ENCODE measurements at places on chromosomes 6 and 20. TPM values are rescaled to one million over a fixed set of nuclear protein-coding genes. Genes with fewer than 3 reads are reported as not detected.

- no peak for DNase-seq
Observed at GRCh38 chr6:16947375-16948015, 154.4 kb upstream of the STMND1 start.

GRCh38 chr6:11718031-11718430, 60.6 kb downstream of the ADTRP start:
- DNase-seq: no peak

DNA sequence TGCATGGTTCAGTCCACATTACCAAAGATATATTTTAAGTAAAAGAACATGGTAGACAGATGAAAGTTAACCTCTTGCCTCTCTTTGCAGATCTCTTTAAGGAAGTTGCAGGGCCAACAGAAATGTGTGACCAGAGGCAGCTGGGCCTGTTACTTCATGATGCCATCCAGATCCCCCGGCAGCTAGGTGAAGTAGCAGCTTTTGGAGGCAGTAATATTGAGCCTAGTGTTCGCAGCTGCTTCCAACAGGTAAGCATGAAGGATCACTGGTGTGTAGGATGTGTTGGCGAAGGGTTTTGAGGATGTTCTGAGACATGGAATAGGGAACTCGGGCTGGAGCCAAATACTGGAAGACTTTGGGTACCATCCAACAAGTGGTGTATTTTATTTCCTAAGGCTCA, 508.6 kb downstream of the UTRN start:
- DNase-seq: no peak

- DNase-seq: peak; percentile 70
Observed at GRCh38 chr6:33213166-33213988, 5.1 kb downstream of the RING1 start.

DNA sequence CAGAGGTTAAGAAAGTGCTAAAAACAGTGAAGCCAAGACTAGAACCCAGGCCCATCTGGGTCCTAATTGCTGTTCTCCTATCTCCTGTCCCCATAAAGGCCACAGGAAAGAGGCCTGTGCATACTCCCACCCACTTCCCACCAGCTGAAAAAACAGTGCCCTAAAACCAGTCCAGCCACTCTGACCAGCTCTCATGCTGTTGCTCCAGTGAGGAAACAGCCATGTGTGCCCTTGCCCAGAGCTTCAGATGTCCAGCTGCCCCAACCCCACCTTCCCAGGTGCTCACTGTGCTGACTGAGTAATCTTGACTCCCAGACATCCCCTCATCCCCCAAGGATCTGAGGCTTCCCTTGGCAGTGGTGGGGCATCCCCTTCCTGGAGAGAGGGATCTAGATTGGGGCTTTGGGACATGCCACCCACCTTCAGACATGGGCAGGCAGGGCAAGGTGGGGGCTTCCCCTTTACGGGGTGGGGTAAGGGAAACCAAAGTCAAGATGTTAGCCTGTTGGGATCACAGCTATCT, 28.7 kb downstream of the KCNK5 start:
- DNase-seq: no peak

GRCh38 chr6:156182356-156182755, 594.8 kb upstream of the ARID1B start:
- no peak for DNase-seq

DNA sequence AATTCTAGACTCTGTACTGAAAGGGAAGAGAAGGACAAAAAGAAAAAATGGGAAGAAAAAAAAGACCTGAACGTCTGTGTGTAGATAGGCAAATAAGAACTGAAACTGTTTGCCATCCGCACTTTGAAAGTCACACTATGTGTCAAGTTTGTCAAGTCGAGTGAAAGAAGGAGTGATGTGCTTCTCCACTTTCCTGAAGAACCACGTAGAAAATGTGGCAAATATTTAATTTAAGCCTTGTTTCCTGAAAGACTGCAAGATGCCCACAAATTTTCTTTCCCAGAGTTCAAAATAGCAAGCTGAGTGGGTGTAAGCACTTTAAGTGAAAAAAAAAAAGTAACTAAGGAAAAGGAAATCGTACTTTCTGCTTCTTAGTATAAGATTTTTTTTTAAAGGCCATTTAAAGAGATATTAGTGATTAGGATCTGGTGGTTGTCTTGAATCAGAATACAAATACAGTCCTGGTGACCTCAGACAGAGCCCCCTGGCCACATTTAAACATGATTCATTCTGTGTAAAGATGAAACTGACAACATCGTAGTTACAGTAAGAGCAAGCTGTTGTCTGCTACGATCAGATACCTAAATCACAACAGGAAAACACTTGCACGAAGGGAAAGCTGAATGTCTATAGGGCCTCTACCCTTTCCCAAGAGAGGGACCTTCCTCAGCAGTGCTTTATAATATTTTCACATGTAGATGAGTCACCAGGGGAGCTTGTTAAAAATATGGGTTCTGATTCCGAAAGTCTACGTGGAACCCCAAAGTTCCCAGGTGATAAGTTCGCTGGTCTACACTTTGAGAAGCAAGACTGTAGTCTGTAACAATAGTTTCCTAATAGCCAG, 102.3 kb downstream of the HIVEP2 start:
- no peak for DNase-seq

Gene CAGE1
- total RNA-seq: not detected

Gene STX11
- total RNA-seq: 7.1 TPM
